ENCODE measurements at places on chromosomes 1 and 21. TPM values are rescaled to one million over a fixed set of nuclear protein-coding genes. Genes with fewer than 3 reads are reported as not detected.

Gene NR0B2
- total RNA-seq, result 5.2 TPM

Gene FAM78B
- 0.41 TPM for total RNA-seq

Gene PLA2G2E
- total RNA-seq, result not detected

Gene SHISA4
- 38.2 TPM for total RNA-seq

Gene OR2G2
- not detected for total RNA-seq

Gene KCNE1
- not detected for total RNA-seq

Gene SOD1
- 221 TPM for total RNA-seq

Gene RPE65
- not detected for total RNA-seq

Gene SZRD1
- total RNA-seq, result 175 TPM

Gene CYP2J2
- not detected for total RNA-seq

Gene ADORA1
- 8.5 TPM for total RNA-seq

Gene SELP
- not detected for total RNA-seq

Gene LRRC53
- not detected for total RNA-seq

Gene IKBKE
- 6.4 TPM for total RNA-seq

Gene SLC44A3
- total RNA-seq, result 1.3 TPM

Gene DDAH1
- total RNA-seq, result 85.4 TPM

Gene MGST3
- total RNA-seq, result 103 TPM

Gene TINAGL1
- total RNA-seq, result 6.1 TPM

Gene HAO2
- total RNA-seq, result not detected

Gene S1PR1
- total RNA-seq, result 0.41 TPM

Gene KCND3
- total RNA-seq, result not detected

Gene OR2T11
- total RNA-seq, result not detected

Gene ACKR1
- not detected for total RNA-seq

Gene TSPAN1
- 26.1 TPM for total RNA-seq

Gene NTNG1
- total RNA-seq, result 0.13 TPM

Gene SYT11
- 4.0 TPM for total RNA-seq

Measured in Panc1 (cell line).